ENCODE measurements at places on chromosomes 1 and 21.

- DNase-seq: no peak
Observed at GRCh38 chr1:46617833-46618232, 1.2 kb upstream of the MOB3C start.

GRCh38 chr1:36557041-36558000, 74.6 kb upstream of the CSF3R start:
- no peak for DNase-seq

- no peak for DNase-seq
Observed at GRCh38 chr1:228044961-228045360, 37.5 kb upstream of the ARF1 start.

GRCh38 chr1:5119366-5120234, 465.2 kb downstream of the AJAP1 start:
- DNase-seq: no peak

- DNase-seq: no peak
Observed at GRCh38 chr21:41932576-41933312, 21.1 kb downstream of the C2CD2 start.

GRCh38 chr1:155166471-155167165, 6.5 kb downstream of the KRTCAP2 start:
- DNase-seq: no peak

DNA sequence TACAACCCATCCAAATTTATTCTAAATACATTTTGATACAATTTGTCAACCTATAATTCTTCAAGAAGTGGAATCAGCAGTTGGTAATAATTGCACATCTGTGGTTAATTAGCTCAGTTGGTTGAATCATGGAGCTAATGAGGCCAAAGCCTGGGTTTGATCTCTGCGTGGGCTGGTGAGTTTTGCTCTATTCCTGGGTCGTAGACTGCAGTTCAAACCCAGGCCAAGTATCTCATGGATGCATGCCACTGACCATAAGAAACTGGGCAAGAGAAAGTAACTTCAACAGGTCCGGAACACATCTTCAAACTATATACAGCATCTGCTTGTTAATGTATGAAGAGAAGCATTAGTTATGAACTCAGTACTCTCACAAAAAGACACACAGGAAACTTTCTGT, 779.7 kb downstream of the USP25 start:
- DNase-seq: no peak

DNA sequence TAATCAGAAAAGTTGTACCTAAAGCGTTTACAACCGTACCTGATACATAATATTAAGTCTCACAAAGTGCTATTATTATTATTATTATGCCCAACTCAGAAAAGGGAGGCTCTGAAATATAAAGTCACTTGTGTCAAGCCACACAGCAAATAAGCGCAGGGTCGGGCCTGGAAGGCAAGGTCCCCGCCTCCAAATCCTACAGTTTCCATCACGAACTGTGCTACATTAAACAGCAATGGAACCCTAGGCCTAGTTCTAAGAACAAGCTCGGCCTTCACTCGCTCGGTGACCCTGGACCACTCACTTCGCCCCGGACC, 549 bp downstream of the PARS2 start:
- peak; percentile 20 for DNase-seq

DNA sequence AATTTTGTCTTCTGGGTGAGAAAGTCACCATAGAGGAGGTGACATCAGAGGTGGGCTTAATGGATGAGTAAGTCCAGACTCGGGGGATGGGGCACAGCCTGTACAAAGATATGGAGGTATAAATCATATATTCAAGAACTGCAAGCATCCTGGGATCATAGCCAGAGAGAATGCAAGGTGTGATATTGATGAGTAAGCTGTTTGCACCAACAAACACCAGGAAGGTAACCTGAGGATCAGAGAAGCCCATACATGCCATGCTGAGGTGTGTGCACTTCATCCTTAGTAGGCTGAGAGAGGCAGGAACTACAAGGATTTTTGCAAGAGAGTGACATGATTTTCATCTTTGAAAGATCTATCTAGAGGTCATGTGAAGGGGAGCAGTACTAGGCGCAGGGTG, 306.4 kb downstream of the HHAT start:
- DNase-seq: no peak

GRCh38 chr1:41490911-41491310, 6.4 kb upstream of the EDN2 start:
- no peak for DNase-seq

DNA sequence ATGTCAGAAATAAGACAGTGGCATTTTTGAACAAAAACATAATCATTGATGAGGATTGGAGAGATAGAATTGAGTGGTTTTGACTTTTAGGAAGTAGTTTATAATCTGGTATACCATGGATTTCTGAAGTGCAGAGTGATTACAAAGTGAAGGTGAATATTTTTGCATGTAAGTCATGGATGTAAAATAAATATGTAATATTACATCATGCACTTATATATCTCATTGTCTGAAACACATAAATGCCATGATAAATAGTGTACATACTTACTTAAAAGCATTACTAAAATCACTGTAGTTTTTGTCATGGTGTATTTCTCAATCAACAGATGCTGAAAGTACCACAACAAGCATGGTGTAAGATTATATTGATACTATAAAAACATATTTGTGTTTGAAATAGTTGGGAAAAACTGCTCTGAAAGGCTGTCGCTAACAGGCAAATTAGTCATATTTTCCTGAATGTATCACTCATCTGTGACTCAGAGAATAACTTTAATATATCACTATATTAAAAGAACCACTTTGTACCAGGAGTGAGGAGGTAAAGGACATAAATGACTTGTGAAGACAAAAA, 24.8 kb upstream of the RGS18 start:
- no peak for DNase-seq

DNA sequence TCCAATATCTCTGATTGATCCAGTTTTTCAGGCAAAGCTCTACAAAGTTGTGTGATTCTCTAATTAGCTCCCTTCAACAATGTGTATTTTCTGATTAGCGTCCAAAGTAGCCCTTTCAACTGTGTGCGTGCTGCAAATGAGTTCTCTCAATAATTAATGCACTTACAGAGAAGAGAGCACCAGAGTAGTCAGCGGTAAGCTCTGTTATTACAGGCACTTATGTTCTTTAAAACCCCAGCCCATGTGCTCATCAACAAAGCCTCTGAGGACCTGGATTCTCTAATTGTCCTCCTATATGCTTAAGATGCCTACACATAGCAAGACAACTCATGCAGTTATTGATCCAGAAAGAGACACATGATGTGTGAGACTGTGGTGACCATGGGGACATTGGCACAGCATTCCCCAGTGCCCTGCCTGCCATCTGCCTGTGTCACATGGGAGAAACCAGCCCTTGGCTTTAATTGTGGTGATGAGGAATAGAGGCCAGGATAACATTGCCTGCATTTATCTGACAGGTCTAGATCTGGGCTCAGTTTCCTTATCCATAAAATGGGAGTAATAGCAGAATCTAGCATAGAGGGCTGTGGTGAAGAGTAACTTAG, 151.7 kb downstream of the PCP4 start:
- no peak for DNase-seq

DNA sequence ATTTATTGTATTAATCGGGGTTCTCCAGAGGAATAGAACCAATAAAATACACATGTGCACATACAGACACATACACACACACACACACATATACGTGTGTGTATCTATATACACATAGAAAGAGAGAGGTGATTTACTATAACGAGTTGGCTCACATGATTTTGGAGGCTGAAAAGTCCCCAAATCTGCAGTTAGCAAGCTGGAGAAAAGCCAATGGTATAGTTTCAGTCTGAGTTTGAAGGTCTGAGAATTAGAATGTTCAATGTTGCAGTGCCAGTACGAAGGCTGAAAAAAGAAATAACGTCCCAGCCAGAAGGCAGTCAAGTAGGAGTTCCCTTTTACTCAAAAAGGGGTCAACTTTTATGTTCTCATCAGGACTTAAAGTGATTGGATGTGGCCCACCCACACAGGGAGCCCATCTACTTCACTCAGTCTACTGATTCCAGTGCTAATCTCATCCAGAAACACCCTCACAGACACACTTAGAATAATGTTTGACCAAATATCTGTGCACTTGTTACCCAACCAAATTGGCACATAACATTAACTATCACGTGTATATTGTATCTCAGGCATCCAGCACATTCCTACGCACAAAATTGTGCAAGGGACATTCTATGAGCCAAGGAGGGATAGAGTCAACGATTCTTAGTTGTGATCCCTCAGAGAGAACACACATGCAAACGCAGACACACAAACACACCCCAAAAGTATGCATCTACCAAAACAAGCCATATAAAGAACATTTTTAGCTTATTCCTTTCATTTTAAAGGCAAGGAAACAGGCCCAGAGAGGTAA, 195.5 kb upstream of the DUSP10 start:
- no peak for DNase-seq

DNA sequence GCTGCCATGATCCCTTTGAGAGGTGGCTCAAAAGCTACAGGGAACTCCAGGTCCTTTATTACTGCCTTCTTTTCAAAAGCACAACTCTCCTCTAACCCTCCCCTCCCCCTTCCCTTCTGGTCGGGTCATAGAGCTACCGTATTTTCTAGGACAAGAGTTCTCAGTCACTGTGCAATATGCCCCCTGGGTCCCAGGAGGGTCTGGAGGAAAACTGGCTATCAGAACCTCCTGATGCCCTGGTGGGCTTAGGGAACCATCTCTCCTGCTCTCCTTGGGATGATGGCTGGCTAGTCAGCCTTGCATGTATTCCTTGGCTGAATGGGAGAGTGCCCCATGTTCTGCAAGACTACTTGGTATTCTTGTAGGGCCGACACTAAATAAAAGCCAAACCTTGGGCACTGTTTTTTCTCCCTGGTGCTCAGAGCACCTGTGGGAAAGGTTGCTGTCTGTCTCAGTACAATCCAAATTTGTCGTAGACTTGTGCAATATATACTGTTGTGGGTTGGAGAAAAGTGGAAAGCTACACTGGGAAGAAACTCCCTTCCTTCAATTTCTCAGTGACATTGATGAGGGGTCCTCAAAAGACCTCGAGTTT, 3.1 kb downstream of the BTG2 start:
- DNase-seq: no peak

DNA sequence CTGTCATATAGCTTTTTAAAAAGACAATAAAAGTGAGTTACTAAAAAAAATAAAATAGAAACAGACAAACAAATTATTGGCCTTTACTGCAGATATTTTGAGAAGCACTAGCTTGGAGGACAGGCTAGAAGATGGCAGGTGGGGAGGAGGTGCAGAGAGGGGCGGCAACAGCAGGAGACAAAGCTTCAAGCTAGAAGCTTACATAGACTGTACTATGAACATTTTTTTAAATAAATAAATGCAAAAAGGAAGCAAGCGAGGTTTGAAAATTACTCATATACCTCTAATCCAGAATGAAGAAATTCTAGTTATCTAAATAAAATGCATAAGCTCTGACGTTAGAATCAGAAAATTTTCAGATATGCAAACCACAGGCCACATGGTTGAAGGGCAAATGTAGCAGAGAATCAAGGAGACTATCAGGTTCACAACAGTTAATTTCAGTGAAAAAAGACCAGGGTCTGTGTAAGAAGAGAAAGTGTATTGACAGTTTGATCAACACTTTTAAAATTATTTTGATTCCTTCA, 54.9 kb downstream of the NRIP1 start:
- no peak for DNase-seq

GRCh38 chr1:5506634-5507033, 485.6 kb downstream of the NPHP4 start:
- no peak for DNase-seq

- peak; percentile 48 for DNase-seq
Observed at GRCh38 chr1:41783189-41783639, 135.5 kb downstream of the HIVEP3 start.

GRCh38 chr1:183645531-183645930, 7.6 kb downstream of the APOBEC4 start:
- DNase-seq: no peak

DNA sequence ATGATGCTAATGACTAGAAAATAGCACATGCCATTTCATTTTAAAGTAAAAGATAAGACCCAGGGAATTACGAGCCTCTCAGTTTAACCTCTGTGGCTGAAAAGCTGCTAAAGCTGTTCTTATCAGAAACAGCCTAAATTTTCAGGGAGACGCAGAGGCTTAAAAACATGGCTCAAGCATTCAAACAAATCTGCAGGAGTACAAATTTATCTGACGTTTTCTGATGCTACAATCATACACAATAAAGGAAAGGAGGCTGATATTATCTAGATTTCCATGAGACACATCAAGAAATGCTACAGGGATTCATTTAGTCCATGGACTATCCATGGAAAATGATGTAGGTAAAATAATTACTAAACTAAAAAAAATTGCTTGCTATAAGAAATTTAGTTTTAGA, 65.3 kb upstream of the SCYL3 start:
- no peak for DNase-seq

DNA sequence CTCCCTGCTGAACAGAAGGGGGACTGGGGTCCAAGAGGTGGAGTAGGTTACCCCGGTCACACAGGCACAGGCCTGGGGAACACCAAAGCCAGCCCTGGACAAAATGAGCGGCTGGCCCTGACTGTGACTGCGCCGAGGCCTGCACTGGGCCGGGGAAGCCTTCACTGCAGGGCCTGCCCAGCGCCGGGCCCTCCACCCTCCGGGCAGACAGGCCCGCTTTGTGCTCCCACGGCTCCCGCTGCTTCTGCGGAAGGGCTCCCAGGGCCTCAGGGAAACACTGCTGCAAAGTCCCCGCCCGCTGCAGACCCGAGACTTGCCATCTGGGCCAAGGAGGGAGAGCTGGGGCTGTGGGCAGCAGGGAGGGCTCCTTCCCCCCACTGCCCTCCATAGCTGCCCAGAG, 35.3 kb downstream of the MEGF6 start:
- no peak for DNase-seq

DNA sequence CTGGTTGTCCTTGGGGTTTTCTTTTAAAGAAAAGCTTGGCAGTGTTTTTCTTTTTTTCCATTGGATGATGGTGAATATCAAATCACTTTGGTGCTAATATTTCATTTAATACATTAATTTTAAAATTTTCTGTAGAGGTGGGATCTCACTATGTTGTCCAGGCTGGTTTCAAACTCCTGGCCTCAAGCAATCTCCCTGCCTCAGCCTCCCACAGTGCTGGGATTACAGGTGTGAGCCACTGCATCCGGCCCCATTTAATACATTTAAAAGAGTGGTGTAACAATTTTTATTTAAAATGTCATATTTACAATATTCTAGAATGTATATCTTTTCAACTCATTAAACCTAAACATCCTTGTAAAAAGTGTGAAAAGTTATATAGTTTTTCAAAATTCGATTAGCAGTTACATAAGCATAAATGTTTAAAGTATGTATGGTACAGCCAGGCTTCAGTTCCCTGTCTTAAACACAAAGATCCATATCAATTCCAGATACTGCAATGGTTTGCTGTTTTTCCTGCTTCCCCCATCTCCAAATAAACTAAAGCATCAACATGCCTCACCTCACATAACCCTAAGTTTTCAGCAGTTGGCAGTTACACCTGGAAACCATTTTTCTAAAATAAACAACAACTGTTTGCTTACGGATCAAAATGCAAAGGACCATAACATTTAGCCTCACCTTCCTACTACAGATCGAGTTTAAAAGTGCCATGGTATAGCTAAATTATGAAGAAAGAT, 8.9 kb upstream of the LGALS8 start:
- no peak for DNase-seq

- no peak for DNase-seq
Observed at GRCh38 chr1:51443555-51443954, 75.5 kb downstream of the EPS15 start.

GRCh38 chr21:17529648-17530047, 16.8 kb downstream of the CXADR start:
- no peak for DNase-seq

GRCh38 chr1:108692724-108693655, 880 bp downstream of the PRPF38B start:
- DNase-seq: peak; percentile 71

All from activated naive CD4-positive, alpha-beta T cell treated with anti-CD3 and anti-CD28 coated beads, Interleukin-2, amount 50 U/mL, for 16 hours (primary cell).